Right hindlimb (tissue), 1 donor: ENCODE measurements at places on chromosomes 16 and 17.
A peak's percentile ranks its signal among the peaks of the same experiment; 100 is the strongest.

GRCh38 chr17:67374329-67375053 lies 2.6 kb upstream of the PITPNC1 start:
- peak; percentile 87 for DNase-seq

DNA sequence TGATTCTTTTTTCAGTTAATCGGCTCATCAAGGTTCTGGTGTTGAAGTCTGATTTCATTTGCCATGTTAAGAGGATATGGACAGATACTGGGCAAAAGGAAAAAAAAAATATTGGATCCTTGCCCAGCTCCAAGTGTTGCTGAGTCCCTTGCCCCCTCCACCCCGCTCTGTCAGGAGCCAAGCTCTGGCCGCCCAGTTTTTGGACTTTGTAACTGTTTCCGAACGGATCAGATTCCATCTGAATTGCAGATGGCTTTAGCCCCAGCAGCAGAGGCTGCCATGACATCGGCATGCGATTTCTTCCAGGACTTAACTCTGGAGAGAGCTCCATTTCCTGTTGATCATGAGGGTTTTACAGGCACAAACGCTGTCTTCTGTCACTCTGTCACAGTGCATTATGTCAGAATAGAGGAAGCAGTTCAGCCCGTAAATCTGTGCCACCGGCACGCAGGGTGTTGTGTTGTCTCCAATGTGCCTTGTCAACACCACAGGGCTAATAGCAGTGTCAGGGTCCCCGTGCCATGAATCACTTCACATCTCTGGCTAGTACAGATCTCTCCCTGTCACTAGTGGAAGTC lies 615.6 kb downstream of the MAF start:
- peak; percentile 81 for DNase-seq

GRCh38 chr16:55628306-55628968 lies 27.4 kb upstream of the SLC6A2 start:
- no peak for DNase-seq

DNA sequence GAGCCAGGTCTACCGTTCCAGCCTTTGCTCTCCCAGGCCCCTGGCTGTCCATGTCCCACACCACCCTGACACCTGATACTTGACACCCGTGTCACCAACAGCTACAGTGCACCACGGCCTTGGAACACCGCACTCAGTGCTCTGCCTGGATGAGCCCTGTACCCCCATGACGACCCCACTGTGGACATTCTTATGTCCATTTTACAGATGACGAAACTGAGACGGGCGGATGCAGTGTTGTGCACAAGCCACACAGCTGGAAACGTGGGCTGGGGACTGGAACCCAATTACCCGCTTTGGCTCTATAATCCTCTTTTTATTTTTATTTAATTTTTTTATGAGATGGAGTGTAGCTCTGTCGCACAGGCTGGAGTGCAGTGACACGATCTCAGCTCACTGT lies 83.6 kb upstream of the CBX4 start:
- DNase-seq: no peak

GRCh38 chr17:30291543-30292285 lies at the start of gene BLMH:
BLMH (minus strand) TSS chr17:30291944; CDS start chr17:30291819, 125 bp downstream.
- peak; percentile 91 for DNase-seq

- no peak for DNase-seq
These were observed 5.5 kb downstream of the PRSS21 start for GRCh38 chr16:2822496-2822895.

DNA sequence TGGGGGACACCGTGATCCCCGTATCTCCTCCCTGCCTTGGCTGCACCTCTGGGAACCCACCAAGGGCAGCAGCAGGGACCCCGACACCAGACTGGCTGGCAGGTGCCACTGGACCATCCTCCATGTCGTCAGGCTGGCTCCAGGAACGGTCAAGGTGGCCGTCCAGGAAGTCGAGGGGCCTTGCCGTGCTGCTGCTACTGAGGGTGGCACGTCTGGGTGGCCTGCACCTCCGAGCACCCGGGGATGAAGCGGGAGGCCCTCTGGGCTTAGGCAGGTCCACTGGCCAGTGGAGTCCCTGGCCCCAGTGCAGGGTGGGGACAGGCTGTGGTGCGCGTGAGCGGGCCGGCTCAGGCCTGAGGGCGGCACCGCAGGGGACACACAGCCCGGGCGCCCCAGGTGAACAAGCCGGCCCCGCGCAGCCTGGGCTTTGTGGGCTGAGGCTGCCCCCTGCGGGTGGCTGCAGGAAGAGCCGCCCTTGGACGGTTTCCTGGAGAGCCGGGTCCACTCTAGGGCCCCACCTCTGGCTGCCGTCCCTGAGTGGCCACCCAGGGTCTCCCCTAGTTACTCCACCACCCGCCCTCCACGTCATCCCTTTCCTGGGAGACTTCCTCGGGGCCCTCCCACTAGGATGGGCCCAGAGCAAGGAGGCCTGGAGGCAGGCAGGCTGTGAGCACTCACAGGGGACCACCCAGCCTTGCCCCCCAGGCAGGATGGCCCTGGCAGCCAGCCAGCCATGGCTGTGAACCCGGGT lies 42.8 kb upstream of the ZC3H18 start:
- DNase-seq: peak; percentile 81

GRCh38 chr16:89257281-89257731 lies 39.8 kb downstream of the ZNF778 start:
- DNase-seq: peak; percentile 34

GRCh38 chr17:77429969-77430752 lies 289.4 kb downstream of the SEC14L1 start:
- DNase-seq: peak; percentile 93

- DNase-seq: no peak
These were observed 14.0 kb upstream of the ELAC2 start for GRCh38 chr17:13031718-13032350.

- DNase-seq: no peak
These were observed 391.0 kb downstream of the WWOX start for GRCh38 chr16:78490431-78490830.

GRCh38 chr16:87562201-87562600 lies 40.1 kb upstream of the JPH3 start:
- no peak for DNase-seq

- DNase-seq: peak; percentile 21
These were observed 9.0 kb downstream of the NME3 start for GRCh38 chr16:1762196-1762878.

DNA sequence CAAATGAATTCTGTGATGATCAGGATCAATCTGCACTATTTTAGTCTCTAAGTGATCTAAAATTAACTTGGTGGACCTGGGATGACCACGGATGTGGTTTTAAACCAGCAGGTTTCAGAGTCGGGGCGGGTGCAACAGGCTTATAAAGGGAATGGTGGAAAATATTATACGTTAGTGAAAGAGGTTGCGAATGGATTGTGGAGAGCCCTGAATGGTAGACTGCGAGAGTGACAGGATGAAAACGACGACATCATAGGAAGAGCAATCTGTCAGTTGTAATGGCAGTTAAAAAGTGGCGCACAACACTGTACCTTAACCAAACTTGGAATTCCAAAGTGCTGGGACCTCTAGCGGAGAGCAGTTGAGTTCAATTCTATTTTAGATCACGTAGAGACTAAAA lies 1.2 kb upstream of the CYB5B start:
- DNase-seq: no peak

GRCh38 chr16:13429416-13429815 lies 490.5 kb upstream of the ERCC4 start:
- DNase-seq: no peak
